ENCODE measurements at places on chromosomes 13 and 19. TPM values are rescaled to one million over a fixed set of nuclear protein-coding genes. Genes with fewer than 3 reads are reported as not detected.

Gene CPAMD8
- 0.27 TPM for total RNA-seq

Gene B3GNT3
- not detected for total RNA-seq

Gene CEP89
- 18.0 TPM for total RNA-seq

Gene ONECUT3
- total RNA-seq = not detected

Gene BRME1
- total RNA-seq = 14.9 TPM

Gene CAPS
- total RNA-seq = 3.3 TPM

GRCh38 chr19:999379-999719, 870 bp upstream of the GRIN3B start:
- no peak for DNase-seq

GRCh38 chr13:114132419-114133121, at the start of gene RASA3:
TSS of gene RASA3 (minus strand) at chr13:114132623. CDS start at chr13:114132489, 134 bp downstream.
- peak; percentile 55 for DNase-seq

- no peak for DNase-seq
Measured at GRCh38 chr19:45076851-45077730, 813 bp upstream of the ZNF296 start.

DNA sequence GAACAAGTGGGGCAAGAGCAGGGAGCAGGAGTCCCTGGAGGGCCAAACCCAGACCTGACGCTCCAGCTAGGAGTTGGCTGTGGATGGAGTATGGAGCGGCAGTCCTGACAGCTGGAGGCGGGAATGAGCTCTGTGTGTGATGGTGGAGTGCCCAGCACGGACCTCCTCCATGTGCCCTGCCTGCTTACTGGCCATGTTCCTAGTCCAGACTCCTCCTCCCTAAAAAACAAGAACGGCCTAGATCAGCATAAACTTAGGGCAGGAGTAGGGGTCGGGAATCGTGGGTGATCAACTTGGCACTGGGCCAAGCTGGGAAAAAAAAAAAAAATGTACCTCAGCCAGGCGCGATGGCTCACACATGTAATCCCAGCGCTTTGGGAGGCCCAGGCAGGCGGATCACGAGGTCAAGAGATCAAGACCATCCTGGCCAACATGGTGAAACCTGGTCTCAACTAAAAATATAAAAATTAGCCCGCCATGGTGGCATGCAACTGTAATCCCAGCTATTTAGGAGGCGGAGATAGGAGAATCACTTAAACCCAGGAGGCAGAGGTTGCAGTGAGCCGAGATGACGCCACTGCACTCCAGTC, 29.5 kb downstream of the LTBP4 start:
- no peak for DNase-seq

DNA sequence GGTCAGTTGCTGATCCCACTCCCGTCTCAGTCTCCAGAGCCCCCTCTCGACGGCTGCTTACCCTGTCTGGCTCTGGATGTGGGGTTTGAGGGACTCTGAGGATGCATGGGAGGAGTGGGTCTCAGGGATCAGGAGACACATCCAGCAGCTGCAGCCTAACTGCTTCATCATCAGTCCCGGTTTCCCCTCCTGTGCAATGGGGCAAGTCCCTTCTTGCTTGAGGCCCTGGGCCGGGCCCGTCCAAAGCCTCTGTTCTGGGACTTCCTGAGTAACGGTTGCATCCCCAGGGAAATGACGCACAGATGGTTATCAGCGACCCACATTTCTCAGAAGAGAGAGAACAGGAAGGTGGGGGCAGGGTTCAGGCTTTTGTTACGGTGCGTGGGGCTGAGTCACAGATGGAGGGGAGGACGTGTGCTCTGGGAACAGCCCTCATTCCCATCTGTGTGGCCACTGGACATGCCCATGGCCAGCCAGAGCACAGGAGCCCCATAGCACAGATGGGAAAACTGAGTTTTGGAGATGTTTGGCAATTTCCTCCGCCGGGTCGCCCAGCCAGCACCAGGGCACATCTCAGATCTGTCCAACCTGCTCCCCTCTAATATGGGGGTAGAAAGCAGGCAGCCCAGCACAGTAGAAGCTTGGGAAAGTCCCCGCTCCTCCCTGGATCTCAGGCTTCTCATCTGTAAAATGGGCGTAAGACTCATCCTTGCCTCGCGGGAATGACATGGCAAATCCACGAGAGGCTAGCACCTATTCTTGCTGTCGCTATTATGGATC, 19.3 kb downstream of the GNA15 start:
- DNase-seq = peak; percentile 79

DNA sequence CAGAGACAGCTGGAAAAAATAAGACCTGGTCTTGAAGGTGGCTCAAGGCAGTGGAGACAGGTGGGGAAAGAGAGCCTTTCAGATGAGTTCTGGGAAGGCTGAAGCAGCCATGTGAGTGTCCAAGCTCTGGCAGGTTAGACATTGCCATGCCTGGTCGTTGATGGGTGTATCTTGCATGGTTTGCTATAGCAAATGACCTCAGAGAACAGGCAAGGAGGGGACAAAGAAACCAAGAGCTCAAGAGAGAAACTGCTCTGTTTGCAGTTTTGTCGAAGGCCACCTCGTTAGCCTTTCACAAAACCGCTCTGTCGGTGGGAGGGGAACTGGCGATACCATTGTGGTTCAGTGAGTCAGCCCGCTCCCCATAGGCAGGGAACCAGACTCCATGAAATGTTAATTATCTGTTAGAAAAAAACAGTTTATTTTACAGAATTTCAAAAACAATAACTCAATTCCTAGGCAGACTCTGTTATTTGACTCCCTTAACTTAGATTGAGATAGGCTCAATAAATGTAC, 82.8 kb upstream of the ARGLU1 start:
- DNase-seq = no peak

DNA sequence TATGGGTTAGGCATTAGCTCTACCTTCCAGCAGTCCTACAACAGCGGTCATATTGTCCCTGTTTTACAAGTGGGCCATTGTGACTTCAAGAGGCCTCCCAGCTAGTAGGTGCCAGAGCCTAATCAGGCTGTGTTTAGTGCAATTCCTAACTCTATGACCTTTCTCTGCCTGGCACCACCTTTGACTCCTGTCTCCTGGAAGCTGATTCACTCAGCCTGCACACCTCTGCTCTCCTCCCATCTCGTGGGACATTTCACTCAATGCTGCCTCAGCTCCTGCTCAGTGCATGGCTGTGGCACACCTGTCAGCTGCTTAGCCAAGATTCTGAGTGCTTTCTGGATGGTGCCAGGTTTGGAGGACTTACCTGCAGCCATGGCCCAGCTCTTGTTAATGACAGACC, 9.5 kb upstream of the GJB6 start:
- no peak for DNase-seq

DNA sequence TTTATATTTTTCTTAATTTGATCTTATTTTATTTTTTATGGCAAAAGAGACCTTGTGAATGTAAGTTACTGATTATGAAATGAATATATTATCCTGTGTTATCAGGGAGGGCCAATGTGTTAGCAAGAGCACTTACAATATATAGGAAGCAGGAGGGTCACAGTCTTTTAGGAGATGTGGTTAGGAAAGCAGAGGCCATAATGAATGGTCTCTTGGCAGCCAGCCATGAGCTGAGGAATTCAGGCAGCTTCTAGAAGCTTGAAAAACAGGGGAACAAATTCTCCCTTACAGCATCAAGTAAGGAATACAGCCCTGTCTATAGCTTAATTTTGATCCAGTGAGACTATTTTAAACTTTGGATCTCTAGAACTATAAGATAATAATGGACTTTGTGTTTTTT, 2374.6 kb downstream of the PCDH9 start:
- no peak for DNase-seq

GRCh38 chr19:40907968-40908735, 26.1 kb upstream of the CYP2A7 start:
- DNase-seq = no peak

- no peak for DNase-seq
Measured at GRCh38 chr13:26457212-26457611, 100.3 kb upstream of the WASF3 start.

DNA sequence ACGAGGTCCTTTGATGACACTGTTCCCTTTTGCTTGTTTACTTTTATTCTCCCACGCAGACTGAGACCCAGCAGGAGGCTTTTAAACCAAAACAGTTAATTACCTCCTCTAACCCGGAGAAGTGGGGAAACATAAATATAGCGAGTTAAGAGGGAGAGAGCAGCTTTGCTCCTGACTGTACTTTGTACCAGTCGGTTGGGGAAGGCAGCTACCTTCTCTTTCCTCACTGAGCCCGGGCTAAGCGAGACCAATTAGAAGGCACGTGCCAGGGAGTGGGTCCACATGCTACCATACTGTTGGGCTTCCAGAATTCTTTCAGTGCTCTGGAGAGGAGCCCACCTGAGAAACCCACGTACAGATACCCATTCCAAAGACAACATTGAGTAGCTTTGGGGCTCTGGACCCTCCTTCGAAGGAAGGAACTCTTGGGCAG, 124.2 kb downstream of the ZIC5 start:
- no peak for DNase-seq

- DNase-seq = no peak
Measured at GRCh38 chr13:40095695-40096356, 440.4 kb downstream of the COG6 start.

DNA sequence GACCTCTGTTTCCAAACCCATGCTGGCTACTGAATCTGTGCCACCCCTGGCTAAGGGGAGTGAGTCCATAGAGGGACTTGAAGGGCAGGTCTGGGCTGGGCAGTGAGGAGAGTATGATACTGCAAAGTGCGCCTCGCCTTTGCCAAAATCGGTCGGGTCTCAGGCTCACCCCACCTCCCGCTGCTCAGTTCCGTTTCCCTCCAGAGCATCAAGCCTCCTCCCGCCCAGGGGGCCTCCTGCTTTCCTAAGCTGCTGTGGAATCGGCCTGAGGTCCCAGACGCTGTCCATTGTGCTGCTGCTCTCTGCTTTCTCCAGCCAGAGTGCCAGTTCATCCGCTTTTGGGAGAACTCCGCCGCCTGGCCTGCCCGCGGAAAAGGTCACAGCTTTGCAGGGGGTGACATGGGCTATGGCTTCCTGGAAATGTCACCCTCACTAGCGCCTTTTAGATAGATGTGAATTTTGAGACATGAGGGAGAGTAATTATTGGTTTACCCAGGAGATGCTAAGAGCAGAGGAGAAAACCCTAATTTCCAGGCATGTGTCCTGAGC, 1418.4 kb downstream of the UQCRFS1 start:
- DNase-seq = no peak

DNA sequence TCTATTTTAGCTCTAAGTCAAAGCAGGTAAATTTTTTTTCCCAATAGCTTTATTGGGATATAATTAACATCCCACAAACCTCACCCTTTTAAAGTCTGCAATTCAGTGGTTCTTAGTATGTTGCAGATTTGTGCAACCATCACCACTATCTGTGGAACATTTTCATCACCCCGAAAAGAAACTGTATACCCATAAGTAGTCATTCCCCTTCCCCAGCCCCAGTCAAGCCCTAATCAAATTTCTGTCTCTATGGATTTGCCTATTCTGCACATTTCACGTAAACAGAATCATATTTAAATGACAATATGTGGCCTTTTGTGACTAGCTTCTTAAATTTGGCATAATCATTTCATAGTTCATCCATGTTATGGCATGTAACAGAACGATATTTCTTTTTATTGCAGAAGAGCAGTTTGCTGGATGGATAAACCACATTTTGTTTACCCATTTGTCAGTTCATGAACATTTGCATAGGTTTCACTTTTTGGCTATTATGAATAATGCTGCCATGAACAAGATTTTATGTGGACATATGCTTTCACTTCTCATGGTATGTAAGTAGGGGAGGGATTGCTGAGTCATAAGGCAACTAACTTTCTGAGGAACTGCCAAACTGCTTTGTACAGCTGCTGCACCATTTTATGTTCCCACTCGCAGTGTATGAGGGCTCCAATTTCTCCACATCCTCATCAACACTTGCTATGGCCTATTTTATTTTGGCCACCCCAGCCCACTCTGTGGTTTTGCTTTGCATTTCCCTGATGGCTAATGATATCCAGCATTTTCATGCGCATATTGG, 10.9 kb downstream of the SLC46A3 start:
- DNase-seq = no peak

GRCh38 chr19:55373306-55373992, 3.2 kb upstream of the TMEM190 start:
- DNase-seq = no peak

- no peak for DNase-seq
Measured at GRCh38 chr19:43476606-43477005, 11.2 kb upstream of the LYPD3 start.

DNA sequence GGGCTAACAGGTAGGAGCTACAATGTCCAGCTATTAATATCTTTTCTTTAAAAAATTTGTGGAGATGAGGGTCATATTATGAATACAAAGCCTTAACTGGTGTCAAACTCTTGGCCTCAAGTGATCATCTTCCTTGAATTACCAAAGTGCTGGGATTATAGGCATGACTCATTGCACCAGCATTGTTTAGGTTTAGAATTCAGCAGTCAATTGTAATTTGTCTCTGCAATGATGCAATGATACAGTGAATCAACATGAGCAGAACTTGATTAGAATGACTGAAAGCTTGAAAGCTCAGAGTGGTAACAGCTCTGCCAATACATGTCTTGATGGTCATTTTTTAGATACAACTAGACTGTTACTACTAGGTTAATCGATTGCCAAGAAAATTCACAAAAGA, 752.8 kb upstream of the MIR17HG start:
- DNase-seq = no peak

DNA sequence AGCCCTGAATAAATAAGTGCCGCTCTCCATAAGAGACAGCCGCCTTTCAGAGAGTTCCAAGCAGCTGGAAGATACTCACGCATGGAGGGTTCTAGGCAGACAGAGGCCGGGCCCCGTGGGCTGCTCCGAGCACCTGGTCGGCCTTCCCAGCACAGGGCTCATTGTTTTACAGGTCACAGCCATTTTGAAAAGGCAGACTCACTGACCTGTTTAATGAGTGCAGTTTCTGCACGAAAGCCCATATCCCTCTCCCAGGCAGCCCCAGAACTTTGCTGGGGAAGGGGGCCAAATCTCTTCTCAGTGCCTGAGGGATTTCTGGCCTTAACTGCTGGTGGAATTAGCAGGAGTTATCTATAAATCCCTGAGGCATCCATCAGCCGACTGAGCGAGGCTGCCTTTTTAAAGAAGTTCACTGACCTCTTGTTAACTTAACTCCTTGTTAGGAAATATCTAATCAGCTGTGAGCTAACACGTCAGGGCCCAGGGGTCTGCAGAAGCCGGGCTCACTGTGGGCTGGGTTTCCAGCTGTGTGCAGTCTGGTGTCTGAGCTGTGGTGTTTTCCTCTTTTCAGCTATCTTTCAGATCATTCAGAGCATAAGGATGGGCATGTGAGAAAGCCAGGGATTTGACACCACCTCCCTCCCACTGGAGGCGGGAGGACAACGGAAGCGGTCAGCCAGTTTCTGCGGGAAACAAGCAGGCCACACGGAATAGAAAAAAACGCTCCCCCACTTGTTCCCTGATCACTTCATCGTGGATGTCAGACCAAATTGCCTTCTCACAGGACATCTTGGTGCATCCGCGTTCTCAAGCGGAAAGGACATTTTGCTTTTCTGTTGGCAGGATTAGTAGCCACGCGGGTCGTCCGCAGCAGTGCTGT, 23.3 kb downstream of the SERP2 start:
- DNase-seq = no peak

DNA sequence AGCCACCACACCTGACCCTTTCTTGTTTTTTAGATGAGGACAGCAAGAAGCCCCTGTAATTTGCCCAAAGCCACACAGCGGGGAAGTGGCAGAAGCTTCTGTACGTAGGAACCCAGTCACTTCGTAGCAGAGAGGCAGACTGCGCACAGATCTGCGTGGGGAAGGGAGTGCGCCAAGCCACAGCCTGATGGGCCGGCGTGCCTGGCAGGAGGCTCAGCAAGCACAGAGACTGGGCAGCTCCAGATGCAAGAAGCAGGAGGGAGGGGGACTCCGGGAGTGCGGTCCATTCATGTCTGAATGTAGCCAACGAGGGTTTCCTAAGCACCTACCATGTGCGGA, 347 bp upstream of the TJP3 start:
- no peak for DNase-seq
